ENCODE measurements at places on chromosomes 2 and 18. TPM values are rescaled to one million over a fixed set of nuclear protein-coding genes. Genes with fewer than 3 reads are reported as not detected.

HAAO gene
- polyA plus RNA-seq: 33.3 TPM

PLCL1 gene
- polyA plus RNA-seq: 15.3 TPM

EGR4 gene
- not detected for polyA plus RNA-seq

LDLRAD4 gene
- 10.3 TPM for polyA plus RNA-seq

PSD4 gene
- 9.4 TPM for polyA plus RNA-seq
